CD8-positive, alpha-beta T cell (primary cell): ENCODE measurements at places on chromosomes 4 and X.

DNA sequence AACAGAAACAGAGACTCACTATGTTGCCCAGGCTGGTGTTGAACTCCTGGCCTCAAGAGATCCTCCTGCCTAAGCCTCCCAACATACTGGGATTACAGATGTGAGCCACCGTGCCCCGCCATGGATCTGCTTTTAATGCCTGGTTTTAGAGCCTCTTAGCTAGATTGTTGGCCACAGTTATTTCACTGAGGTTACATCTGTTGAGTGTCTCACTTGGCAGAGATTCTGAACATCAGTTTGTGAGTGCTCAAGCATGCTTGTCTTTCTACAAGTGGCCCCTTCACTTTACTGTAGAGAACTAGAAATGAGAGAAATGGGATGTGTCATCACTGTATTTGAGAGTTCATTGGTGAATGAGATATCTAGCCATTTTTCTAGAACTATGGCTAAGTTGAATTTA is 218.5 kb downstream of the APBB2 start:
- DNase-seq, result no peak

GRCh38 chr4:174494146-174494545 is 28.1 kb downstream of the HPGD start:
- no peak for DNase-seq

DNA sequence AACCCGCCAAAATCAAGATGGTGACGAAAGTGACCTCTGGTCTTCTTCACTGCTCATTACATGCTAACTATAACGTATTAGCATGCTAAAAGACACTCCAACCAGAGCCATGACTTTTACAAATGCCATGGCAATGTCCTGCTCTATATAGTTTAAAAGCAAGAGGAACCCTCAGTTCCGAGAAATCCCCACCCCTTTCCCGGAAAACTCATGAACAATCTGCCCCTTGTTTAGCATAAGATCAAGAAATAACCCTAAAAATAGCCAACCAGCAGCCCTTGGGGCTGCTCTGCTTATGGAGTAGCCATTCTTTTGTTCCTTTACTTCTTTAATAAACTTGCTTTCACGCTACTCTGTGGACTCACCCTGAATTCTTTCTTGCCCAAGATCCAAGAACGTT is 463.5 kb upstream of the FAM241A start:
- no peak for DNase-seq

GRCh38 chr4:112766422-112766821 is 129.5 kb downstream of the LARP7 start:
- no peak for DNase-seq

DNA sequence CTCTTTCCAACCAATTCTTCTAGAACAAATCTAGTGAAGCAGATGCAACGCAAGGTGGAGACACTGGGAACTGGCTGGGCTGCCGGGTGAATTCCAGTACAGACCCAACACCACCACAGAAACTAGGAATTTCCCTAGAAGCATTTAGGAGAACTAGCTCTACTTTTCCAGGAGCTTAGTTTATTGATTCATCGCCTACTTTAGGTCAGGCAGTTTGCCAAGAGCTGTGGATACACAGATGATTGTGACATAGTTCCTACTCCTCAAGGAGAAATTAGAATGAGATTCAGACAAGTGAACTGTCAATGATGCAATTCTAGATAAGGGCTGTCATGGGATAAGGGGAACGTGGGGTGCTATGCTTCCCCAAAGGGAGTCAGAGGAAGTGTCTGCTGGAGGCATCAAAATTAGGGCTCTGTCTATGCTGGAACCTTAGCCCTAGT is 350.0 kb downstream of the CAMK2D start:
- no peak for DNase-seq

- no peak for DNase-seq
Observed at GRCh38 chr4:85127653-85128052, 161.2 kb upstream of the WDFY3 start.

- no peak for DNase-seq
Observed at GRCh38 chr4:55744369-55744768, 75.2 kb upstream of the EXOC1L start.

GRCh38 chr4:180134091-180134866 is 2108.9 kb upstream of the TENM3 start:
- DNase-seq, result no peak

DNA sequence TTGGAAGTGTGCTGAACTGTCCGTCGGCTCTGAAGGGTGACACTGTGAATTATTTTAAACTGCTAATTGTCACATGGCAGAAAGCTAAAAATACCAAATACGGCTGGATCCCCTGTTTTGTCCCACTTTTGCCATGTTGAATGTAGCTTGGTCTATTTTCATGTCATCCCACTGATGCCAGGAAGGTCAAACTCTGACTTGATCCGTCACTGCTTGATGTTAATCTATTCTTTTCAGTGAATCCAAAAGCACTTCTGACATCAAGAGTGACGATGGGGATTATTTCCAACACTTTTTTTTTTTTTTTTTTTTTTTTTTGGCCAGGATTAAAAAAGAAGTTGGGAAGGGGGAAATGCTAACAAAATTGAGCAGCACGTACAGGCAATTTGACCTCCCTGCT is 734.6 kb upstream of the TENM3 start:
- no peak for DNase-seq
